BJ (cell line): ENCODE measurements at places on chromosomes 2 and 18.
A peak's percentile ranks its signal among the peaks of the same experiment; 100 is the strongest.

DNA sequence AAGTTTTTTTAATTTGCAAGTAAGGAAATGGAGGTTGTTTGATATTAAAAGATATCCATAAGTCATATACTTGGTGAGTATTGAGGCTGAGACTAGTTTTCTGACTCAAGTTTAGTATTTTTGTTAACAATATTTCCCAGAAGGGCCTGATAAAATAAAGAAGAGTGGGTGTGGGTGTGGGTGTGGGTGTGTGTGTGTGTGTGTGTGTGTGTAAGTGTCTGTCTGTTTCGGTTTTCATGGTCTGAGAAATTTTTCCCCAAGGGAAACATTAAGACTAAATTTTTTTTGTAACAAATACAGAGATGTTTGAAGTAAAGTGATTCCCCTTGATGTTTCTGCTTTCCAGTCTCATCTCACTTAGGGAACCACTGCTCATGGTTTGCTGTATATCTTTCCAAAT is 36.5 kb downstream of the PPM1B start:
- DNase-seq: no peak

- no peak for DNase-seq
These were observed 67.7 kb downstream of the EDAR start for GRCh38 chr2:108921096-108922030.

DNA sequence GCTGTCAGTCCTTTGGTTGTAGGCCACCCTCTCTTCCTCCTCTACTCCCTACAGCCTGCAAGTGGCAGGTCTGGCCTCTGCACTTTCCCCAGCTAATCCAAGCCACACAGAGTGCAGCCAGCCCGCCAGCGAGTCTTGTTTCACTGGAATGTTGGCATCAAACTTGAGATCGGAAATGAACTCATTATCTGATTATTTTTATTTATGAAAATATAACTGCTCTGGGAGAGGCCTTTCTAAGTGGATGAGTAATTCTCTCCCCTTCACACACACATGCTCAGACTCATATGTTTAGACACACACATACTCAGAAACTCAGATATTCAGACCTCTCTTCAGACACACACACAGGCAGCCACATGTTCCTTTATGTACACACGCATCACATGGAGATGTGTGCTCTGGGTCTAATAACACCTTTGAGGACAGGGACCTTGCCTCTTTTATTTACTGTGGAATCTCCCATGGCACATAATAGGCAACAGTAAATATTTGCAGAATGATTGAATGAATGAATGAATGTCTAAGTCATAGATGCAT is 151.3 kb downstream of the ZFP36L2 start:
- peak; percentile 97 for DNase-seq

GRCh38 chr2:10369269-10370255 is 66.9 kb downstream of the HPCAL1 start:
- no peak for DNase-seq

DNA sequence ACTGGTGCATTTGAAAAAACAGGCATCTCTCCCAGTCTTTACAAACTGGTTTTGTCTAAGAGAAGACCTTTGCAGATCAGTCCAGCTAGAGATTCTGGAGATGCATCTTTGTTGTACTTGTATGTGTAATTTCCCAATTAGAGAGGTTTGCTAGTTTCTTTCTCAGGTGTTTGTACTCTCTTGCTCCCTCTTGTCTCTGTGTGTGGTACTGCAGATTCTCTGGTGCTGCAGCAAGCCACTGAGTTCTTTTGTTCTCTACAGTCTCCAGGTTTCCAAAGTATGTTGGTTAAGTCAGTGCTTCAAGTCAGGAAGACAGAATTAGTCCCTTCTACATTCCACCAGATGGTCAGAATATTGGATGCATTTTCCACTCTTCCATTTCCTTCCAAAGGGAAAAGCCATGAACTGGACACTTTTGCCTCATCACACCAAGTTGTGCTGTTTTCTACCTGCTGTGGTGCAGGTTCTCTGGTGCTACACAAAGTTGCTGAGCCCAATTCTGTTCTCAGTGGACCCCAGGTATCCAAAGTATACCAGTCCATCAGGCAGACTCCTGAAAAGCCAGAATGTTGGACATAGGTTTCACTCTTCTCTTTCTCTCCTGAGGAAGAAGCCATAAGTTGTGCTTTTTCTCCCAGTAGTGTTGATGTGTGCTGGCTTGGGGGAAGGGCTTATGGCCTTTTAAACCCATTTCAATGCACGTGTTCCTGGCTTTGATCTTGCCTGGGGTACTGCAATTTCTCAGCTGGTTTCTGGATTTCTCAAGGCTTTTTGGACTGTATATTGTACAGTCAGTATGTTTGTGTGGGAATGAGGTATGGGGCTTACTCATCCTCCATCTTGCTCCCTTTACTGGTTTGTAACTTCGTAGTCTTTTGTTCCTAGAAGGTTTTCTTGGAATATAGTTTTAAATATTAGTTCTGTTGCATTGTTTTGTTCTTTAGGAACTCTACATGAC is 29.8 kb downstream of the EPC2 start:
- no peak for DNase-seq

DNA sequence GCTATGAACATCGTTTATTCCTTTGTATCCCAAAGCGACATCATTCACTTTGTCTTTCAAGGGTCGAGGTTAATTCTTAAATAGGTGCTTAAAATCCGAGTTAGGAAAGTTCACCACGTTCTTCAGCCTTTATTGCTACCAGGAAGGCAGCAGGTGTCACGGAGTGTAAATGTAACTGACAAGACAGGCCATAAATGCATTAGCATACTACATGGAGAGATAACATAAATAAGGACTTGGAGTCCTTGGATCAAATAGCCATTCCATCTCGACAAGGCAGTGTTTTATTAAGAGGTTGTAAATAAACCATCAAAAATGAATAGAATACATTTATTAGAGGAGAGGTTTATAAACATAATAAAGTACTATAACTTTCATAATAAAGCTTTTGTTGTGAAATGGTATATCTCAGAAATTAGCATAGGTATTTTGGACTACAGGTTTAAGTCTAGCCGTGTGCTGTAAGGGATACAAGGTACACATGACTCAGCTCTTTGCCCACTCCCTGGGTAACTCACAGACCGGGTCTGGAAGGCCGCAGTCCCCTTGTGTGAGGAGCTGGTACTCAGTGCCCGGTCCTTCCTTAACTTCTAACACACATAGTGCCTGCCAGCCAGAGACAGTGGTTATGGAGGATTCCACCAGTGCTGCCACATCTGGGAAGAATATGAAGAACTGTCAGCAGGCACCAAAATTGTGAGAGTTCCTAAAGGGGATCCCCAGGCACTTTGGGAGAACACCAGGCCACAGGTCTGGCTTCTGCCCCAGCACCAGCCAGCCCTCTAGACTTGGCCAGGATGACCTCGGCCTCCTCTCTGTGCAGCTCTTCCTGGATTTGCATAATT is 29.4 kb downstream of the CAPN13 start:
- DNase-seq: no peak

- no peak for DNase-seq
These were observed 177.0 kb downstream of the SEPTIN10 start for GRCh38 chr2:109436610-109437225.

- no peak for DNase-seq
These were observed 181.1 kb upstream of the NABP1 start for GRCh38 chr2:191496838-191497237.

DNA sequence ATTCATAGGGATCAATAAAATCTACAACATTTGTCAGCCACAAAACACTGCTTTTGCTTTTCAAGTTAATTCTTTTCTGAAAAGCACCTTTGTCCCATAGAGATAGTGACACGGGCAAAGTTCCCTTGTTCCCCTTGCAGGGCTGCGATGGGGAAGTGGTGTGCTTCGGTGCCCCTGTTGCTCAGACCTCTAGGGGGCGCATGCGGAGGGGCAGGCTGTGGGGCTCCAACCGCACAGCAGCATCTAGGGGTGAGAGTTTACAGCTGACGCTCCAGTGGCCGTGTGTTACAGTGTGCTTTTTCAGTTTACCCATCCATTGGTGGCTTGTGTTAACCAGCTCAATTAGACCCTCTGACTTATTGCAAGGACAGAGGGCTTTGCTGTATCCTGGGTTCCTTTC is 1432.2 kb upstream of the ACVR2A start:
- DNase-seq: no peak

DNA sequence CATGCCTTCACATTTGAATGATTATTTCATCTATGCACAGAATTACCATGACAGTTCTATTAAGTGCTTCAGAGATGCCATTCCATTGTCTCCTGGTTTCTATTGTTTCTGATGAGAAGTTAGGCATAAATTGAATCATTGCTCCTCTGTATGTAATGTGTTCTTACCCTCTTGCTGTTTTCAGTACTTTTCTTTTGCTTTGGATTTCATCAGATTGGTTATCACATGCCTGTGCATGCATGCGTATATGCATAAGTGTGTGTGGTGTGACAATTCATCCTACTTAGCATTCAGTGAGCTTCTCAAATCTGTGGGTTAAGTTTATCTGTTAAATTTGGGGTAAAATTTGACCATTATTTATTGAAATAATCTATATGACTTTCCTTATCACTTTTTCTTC is 263.3 kb upstream of the RND3 start:
- no peak for DNase-seq

DNA sequence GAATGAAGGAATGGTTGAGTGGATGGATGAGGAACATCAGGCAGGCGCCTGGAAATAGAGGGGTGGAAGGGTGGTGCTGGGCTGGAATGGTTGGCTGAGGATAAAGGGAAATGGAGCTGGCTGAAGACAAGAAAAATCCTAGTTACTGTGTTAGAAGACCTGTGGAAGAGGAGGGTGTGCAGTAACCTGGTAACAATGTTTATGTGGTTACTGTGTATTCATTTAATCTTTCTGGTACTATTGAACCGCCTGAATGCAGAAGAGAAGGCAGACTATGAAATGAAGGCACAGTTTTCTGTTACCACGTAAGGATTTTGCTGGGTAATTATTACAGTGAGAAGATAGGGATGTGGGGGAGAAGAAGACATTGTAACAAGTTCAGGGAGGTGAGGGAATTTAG is 110.3 kb upstream of the MGAT5 start:
- DNase-seq: no peak

DNA sequence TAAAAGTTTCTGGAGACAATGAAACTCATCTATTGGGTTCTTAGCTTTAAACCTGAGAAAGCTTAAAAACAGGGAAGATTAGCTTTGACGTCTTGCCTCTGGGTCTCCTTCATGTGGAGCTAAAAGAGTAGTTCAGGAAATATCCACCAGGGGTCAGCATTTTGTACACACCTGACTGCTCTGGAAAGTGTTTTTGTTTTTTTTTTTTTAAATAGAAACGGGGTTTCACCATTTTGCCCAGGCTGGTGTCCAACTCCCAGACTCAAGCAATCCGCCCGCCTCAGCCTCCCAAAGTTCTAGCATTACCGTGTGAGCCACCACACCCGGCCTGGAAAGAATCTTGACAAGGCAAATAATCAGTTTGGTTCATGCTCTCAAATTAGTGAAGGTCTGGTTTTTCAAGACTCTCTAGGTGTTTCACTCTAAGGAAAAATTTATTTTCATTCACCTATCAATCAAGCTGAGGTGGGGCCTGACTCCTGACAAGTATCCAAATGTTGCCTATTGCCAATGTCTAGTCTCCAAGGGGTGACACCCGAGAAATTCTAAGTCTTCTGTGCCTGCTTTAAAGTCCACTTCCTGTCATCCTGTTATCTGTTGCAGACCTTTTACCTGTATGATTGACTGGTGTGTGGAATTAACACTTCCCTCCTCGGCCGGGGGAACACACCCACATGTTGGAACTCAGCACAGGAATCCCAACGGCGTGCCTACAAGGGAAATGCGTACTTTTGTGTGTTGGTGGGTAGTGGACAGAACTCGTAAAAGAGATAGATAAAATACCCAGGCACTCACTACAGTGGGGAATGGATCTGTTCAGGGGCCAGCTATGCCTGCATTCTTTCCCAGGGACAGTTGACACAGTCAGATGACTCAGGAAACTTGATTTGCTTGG is 11.3 kb downstream of the IL1RN start:
- DNase-seq: peak; percentile 11

DNA sequence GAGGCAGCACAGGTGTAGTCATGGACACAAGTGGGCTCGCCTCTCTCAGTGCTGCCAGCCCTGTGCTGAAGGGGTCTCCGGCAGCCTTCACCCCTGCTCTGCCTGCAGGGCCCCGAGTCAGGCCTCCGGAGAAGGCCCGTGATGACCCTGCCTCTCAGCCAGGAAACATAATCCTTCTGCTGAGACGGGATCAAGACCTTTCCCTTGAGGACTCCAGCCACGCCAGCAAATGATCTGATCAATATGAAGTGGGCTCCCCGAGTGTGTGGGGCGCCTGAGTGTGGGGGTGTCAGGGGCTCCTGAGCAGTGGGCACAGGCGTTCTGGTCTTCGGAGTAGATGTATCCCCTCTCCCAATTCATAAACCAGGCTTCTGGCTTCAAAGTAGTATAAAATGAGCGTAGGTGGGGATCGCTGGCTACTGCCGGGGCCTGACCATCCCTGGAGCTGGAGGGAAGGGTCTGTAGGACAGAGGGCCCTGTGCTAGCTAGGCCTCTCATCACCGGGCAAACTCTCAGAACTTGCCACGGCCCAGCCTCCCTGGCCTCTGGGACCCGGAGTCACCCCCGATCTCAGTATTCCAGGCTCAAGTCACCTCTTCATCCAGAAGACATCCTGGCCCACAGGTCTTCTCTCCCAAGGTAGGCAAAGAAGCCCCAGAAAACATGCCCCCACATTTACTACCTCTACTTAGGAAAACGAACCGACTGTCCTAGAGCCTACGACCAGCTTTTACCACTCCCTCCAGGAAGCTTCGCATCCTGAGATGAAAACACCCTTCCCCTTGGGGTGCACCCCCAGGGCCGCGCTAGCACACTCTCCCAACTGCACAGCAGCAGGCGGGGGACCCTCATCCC is 33.6 kb downstream of the CRACDL start:
- DNase-seq: no peak

- peak; percentile 96 for DNase-seq
These were observed 514.2 kb downstream of the TXNL1 start for GRCh38 chr18:56124186-56124585.

GRCh38 chr2:42390401-42390969 is 29.5 kb upstream of the COX7A2L start:
- DNase-seq: no peak

- no peak for DNase-seq
These were observed 97.2 kb upstream of the GLI2 start for GRCh38 chr2:120638450-120638849.

- DNase-seq: no peak
These were observed 124.1 kb downstream of the LNPK start for GRCh38 chr2:175877845-175878544.

DNA sequence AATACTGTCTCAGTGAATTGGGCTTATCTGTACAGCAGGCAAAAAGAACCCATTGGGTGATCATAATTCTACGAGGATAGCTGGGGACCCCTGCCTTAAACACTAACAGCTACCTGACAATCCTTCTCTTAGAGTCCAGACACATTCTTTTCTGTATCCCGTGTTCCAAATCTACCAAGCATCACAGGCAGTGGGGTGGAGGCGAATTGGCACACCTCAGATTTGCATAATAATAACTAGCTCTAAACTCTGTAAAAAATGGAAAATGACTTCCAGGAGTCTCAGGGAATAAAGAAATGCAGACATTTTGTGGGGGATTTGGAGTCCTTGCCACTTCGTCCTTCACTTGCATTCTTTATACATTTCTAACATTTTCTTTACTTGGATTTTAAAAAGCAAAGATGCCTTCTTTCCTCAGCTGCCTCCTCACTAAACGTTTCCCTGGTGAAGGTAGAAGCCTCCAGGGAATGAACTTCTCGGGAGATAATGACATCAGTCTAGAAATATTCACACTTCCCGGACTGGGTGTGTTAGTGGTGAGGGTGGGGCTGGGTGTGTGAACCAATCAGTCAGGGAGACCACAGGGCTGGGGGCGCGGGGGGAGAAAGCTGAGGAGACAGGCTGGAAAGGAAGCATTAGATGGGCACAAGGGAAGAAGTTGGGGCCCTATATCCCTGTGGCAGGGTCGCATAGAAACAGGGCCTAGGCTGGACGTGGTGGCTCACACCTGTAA is 59.1 kb upstream of the BOD1L2 start:
- no peak for DNase-seq

- DNase-seq: no peak
These were observed 245.4 kb downstream of the CDH2 start for GRCh38 chr18:27931535-27931934.
